Activated CD4-positive, CD25-positive, alpha-beta regulatory T cell (primary cell): ENCODE measurements at places on chromosomes 2 and 18.

- DNase-seq = no peak
These were observed 19.7 kb downstream of the CLIP4 start for GRCh38 chr2:29134933-29135332.

DNA sequence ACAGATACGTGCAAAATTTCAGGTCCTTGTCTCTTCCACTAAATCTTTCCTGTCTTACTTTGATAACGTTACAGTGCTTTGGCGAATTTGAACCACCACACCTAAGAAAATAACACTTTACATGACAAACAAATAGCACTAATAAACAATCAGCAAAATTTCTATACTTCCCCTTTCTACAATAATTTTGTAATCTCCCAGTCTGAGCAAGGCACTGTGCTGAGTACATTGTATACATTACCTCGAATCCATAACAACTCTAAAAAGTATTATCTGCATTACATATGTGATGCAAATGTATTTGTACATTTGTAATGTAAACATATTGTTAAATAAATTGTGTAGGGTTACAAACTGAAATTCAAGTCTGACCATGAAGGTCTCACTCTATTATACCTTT is 49.9 kb downstream of the RTN4 start:
- no peak for DNase-seq

DNA sequence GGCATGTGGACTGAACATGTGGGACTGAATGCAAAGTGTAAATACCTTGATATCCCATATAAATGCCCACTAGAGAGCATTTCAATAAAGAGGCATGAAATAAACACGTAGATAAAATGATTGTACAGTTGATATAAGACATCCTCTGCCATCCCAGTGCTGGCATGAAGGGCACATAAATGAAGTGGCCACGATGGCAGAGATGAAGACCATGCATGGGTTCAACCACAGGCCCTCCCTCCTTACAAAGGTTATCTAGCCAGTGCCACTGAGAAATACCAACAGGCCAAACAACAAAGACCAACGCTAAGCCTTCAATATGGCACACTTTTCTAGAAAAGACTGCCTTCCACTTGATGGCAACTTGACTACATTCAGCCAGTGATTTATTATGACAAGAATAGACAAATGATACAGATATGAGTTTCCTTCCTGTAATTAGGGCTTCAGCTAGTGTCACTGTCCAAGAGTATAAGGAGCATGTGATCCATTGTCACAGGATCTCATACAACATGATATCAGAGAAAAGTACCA is 493.9 kb upstream of the MAP2 start:
- no peak for DNase-seq

GRCh38 chr2:150012986-150013385 is 425.4 kb upstream of the MMADHC start:
- no peak for DNase-seq

DNA sequence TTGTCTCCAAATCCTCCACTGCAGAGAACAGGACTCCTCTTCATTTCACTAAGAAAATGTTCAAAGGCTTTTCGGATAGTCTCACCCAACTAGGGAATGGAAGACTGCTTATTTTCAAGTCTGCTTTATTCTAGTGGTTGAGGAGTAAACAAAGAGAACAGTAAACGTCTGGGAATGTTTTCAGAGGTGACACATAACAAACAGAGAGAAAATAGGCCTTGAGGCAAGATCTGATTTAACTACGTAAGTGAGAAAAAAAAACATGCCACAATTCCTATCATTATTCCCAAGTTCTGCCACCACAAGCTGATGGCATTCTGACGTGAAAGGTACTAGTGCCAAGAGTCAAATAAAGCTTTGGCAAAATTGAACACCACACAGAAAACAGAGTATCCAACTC is 16.7 kb upstream of the WIPF1 start:
- DNase-seq = no peak

DNA sequence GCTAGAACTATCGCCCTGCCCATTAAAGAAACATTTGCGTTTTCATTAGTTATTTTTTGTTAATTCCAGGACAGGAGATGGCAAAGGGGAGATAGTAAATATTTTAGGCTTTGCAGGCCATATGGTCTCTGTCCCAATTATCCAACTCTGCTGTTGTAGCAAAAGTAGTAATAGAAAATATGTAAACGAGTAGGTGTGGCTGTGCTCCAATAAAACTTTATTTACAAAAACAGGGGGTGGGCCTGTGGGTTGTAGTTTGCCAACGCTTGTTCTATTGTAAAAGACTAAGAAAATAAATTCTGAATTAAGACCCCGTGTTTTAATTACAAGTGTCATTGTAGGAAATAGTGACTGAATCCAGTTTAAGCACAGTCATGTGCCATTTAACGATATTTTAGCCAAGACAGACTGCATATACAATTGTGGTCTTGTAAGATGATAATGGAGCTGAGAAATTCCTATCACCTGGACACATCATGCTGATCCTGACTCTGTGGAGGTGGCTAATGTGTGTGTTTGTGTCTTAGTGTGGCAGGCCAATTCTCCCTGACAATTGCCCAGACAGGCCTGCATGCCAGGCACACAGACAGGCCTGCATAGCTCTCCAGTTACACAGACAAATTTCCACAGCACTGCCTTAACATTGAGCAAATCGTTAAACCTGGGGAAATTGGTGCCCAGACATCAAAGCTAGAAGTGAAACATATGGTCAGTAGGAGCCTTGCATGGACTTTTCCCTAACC is 76.4 kb downstream of the SKA1 start:
- no peak for DNase-seq

DNA sequence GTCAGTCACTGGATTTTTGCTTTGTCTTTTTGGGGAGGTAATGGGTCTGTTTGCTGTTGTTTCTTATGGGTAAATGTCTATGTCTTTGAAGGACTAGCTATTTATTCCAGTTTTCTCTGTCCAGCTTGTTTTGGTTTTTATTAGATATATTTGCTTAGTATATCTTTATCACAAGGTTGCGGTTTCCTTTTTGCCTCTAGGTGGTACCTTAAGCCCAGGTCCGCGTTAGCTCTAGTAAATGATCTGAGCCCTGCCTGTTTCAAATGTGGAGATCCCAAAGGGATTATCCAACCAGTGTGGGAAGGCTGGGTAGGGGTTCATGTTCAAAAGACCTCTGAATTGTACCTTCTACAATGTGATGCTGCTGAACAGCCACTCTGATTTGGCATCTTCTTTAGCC is 114.5 kb downstream of the MYO3B start:
- no peak for DNase-seq

- no peak for DNase-seq
These were observed 139.3 kb upstream of the CTNNA2 start for GRCh38 chr2:79373358-79374130.

- no peak for DNase-seq
These were observed 46.5 kb downstream of the HNRNPLL start for GRCh38 chr2:38556006-38556801.

DNA sequence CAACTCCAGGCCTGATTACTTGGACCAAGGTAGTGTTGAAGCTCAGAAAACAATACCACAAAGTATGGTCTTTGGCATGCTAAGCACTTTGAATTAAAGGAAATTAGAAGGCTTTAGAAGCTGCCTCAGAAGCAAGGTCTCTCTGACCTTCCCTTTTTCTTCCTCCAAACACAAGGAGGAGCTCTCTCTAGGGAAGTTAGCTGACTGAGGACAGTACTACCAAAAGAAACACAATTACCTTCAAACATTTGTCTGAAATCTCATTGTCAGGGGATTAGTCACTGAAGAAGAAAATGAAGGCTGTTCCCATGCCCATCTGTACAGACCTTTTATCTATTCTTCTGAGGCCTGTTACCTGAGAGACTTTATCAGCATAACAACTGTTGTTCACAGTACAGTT is 279.3 kb downstream of the CDH20 start:
- DNase-seq = no peak

- no peak for DNase-seq
These were observed 7.7 kb downstream of the MAPRE3 start for GRCh38 chr2:26978061-26978596.

- DNase-seq = no peak
These were observed 264.6 kb downstream of the RBM43 start for GRCh38 chr2:150997066-150997465.

DNA sequence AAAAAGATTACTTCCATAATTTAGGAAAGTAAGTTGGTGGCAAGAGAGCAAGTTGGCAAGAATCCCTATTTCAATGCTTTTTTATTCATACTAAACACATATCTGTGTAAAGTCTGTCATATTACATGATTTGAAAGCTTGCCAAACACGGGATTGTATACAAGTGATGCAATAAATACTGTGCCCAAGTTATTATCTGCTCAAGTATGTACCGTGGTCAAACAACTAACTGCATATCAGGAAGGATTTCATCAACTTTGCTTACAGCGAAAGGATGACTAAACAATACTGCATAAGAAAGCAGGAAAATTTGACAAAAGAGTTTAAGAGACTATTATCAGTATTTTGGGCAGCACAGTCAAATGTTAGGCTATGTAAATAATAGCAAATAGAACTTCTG is 69.6 kb upstream of the SCN1A start:
- no peak for DNase-seq

DNA sequence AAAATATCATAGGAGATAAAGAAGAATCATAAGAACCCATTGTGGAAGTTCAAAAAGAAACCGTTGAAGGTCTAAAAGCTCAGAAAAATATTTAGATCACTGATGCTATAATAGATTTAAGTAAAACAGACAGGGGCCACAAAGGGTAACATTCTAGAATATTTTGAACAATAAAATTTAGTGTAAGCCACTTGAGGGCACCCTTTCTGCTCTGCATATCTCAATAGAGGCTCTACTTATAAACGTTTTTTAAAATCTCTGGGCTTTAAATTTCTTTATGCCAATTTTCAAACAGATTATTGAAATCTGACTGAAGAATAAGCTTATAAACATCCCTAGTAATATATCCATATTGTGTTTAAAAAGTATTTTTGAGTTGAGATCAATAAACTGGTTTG is 57.6 kb upstream of the IL1RL1 start:
- no peak for DNase-seq

- no peak for DNase-seq
These were observed 5.7 kb downstream of the ANTXR1 start for GRCh38 chr2:69018678-69019095.

- DNase-seq = no peak
These were observed 83.2 kb upstream of the EPC2 start for GRCh38 chr2:148561389-148561788.

- DNase-seq = peak; percentile 25
These were observed 1.3 kb downstream of the CIAO1 start for GRCh38 chr2:96267159-96267971.

- no peak for DNase-seq
These were observed 100.7 kb downstream of the C2orf74 start for GRCh38 chr2:61262699-61263098.

DNA sequence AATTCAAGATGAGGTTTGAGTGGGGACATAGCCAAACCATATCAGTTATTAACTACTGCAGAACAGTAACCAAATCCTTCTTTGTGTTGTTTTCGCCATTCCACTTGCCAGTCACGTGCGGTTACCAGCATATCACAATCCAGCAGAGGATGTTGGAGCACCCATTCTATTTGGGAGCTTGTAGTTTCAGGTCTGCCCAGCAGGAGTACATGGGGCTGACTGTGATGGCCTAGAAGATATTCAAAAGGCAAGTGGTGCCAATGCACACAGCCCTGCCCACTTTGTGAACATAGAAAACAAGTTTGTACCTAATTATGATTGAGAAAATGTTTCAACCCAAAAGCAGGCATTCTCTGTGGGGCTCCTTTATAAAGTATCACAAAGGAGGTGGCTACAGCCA is 57.0 kb downstream of the ZNF519 start:
- DNase-seq = no peak

- no peak for DNase-seq
These were observed 32.1 kb downstream of the CLASP1 start for GRCh38 chr2:121617042-121617599.

GRCh38 chr18:74116633-74117554 is 30.7 kb downstream of the FBXO15 start:
- no peak for DNase-seq

- DNase-seq = no peak
These were observed 286.9 kb downstream of the TMX3 start for GRCh38 chr18:68427951-68428401.

DNA sequence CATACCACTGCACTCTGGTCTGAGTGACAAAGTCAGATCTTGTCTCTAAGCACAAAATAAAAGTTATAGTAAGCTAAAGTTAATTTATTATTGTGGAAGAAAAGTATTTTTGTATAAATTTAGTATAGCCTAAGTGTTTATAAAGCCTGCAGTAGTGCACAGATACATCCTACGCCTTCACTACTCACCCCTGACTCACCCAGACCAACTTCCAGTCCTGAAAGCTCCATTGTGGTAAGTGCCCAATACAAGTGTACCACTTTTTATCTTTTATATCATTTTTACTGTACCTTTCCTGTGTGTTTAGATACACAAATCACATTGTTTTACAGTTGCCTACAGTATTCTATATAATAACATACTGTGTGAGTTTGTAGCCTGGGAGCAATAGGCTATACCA is 57.5 kb downstream of the UBE2E3 start:
- DNase-seq = no peak

DNA sequence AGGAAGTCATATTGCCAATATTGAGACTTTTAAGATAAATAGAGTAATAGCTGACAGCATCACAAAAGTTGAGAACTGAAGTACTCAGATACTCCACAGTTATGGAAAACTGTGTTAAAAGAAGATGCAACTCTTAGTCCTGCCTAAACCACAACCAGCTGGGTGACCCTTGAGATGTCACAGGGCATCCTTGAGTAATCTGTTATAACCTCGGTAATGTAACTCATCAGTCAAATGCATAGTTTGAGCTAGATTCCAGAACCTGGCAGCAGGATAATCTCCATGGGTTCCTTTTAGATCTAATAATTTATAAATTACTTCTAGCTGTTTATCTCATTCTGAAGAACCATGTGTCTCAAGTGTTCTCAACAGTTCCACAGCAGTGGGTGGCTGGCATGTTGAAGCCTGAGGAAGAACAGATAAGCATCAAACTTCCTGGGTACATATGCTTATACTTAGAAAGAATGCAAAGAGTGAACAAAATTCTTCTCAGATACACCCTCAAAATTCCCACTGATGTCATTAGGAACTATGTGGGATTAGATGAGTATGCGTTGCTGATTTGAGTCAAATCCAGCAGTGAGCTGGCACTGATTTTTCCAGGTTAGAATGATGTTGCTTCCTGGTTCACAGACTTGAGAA is 304.1 kb upstream of the ERBB4 start:
- DNase-seq = no peak

GRCh38 chr2:157256626-157257025 is 879 bp upstream of the GALNT5 start:
- no peak for DNase-seq

- DNase-seq = no peak
These were observed 10.7 kb upstream of the TAF1B start for GRCh38 chr2:9832586-9832985.

DNA sequence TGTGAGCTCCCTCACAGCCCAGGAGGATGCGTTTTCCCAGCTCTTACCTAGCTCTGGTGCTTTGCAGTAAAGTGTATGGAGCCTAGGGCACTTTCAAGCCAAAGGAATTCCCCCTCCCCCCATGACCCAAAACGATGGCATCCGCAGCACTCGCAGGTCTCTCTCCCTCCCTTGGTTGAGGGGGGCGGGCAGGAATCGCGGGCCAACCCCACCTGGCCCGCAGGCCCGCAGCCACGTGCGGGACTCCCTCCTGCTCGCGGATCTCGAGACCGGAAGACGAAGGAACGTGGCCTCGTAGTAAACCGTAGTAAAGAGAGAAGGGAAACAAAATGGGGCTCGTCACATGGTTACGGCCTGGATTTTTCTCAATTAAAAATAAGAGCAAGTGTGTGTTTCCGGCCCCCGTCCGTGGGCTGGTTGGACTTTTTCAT is 8.5 kb downstream of the IRS1 start:
- DNase-seq = peak; percentile 56
